Caco-2 (cell line): ENCODE measurements at places on chromosomes 3 and 15. TPM values are rescaled to one million over a fixed set of nuclear protein-coding genes. Genes with fewer than 3 reads are reported as not detected.

Gene PAQR5
- 3.4 and 5.4 TPM in 2 replicates for total RNA-seq

- no peaks in the 10 kb centered on the region for H3K4me1 ChIP-seq
- DNase-seq: no peak
- H3K36me3 ChIP-seq: peaks cover 2% of the 10 kb centered on the region
- no peaks in the 10 kb centered on the region for H3K27me3 ChIP-seq
- H3K27ac ChIP-seq: no peak overlapping the region
Observed at GRCh38 chr3:70992562-70993204, 590.8 kb downstream of the FOXP1 start.

DNA sequence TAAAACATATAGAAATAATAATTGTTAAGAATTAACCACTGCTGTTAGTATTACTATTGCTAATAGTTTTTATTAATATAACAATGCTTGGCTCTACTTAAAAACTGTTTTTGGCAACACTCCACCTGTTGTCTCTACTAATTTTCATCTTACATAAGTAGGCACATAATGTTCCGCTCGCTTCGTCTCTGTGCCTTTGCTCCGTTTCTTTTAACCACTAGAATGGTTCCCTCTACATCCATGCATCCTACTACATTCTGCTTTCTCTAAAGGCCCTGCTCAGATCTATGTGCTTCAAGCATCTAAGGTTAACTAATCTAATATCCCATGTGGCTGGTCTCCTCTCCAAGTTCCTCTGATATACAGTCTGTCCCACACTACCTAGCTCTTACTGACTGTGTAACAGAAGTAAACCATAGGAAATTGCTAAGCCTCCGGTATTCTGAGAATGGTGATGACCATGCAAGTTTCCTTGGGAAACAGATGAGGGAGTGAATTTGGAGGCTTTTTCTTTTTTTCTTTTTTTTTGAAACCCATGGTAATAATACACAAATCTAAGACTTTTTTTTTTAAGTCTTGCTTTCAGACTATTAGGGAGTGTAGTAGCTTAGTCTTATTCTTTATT lies 138.3 kb downstream of the P3H2 start:
- DNase-seq: no peak
- no peaks in the 10 kb centered on the region for H3K27me3 ChIP-seq
- H3K27ac ChIP-seq: peak overlapping the region; percentile 14
- no peaks in the 10 kb centered on the region for H3K4me1 ChIP-seq

- H3K4me1 ChIP-seq: no peaks in the 10 kb centered on the region
- no peak overlapping the region for H3K27ac ChIP-seq
- no peaks in the 10 kb centered on the region for H3K27me3 ChIP-seq
Observed at GRCh38 chr3:167110901-167111300, 269.2 kb downstream of the ZBBX start.

GRCh38 chr15:72315706-72316370 lies 4.1 kb downstream of the CELF6 start:
- no peaks in the 10 kb centered on the region for H3K36me3 ChIP-seq
- DNase-seq: no peak
- no peak overlapping the region for H3K27ac ChIP-seq
- no peaks in the 10 kb centered on the region for H3K27me3 ChIP-seq

DNA sequence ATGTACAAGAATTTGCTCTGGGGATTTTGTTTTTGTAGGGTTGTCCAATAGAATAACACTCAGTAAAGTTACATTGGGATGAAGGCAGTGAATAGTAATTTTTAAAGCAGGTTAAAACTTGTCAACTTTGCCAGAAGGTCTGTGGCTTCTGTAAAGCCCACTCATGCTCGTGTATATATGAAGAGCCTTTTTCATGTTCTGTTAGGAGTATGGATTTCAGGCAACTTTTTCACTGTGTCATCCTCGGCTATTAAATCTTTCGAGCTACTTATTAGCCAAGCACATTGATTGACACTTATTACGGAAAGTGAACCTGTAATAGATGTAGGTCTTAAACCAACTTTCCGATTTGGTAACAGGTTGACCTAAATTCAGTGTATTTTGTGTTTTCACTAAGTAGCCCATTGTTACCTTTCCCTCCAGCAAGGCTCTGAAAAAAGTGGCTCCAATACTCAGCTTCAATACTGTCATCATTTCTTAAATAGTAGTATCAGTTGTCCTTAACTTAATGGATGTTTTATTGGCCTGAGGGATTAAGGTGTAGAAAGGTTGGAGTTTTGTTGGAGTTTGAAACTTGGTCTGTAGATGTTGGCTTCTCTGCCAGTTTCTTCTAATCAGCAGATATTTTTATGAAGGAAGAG lies 1.7 kb downstream of the PAK2 start:
- H3K4me3 ChIP-seq: peak overlapping the region; percentile 88
- no peak for DNase-seq
- no peaks in the 10 kb centered on the region; the same call in 1 of the 2 replicates for H3K4me1 ChIP-seq
- H3K27me3 ChIP-seq: no peaks in the 10 kb centered on the region; the same call in 1 of the 2 replicates
- H3K27ac ChIP-seq: peak overlapping the region; percentile 98
- H3K36me3 ChIP-seq: no peaks in the 10 kb centered on the region

DNA sequence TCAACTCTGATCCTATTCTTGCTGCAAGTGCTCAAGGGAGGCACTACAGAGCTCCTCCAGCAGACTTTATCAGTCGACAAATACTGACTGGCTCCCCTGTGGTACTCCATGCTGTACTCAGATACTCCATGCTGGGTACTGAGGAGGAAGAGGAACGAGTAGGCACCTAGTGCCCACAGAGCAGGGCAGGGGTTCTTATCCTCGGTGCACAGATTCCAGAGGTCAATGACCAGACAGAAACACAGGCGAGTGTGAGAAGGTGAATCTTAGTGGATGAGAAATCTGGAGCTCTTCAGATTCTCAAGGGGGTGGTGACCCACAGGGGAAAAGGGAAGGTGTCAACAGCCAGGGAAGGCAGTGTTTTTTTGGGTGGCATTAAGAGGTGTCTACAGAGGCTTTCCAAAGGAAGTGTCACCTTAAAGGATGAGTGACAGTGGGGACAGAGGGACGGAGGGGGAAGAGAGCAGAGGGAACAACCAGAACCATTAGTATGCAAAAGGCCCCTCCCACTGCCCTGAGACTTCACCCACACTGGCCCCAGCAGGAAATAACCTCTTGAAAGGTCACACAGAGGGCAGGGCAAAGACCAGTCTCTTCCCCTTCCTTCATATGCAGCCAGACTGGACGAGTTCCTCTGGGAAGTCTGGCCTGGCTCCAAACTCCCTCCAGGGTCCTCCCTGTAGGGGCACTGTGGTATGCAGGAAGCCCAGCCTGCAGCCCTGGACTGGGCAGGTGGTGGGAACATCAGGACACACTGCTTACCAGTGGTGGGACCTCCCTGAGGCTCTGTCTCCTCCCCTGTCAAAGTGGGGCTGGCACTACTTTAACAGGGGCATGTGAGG lies 27.5 kb downstream of the CCDC12 start:
- peaks cover 55% of the 10 kb centered on the region for H3K4me1 ChIP-seq
- DNase-seq: peak; percentile 36
- no peaks in the 10 kb centered on the region for H3K27me3 ChIP-seq
- no peak overlapping the region for H3K4me3 ChIP-seq
- peaks cover 3% of the 10 kb centered on the region; the same call in 1 of the 2 replicates for H3K36me3 ChIP-seq
